ENCODE measurements at places on chromosomes 2 and 18.

- no peak for DNase-seq
Measured at GRCh38 chr2:164511738-164512137, 109.5 kb downstream of the GRB14 start.

- DNase-seq, result no peak
Measured at GRCh38 chr2:217990791-217991465, 11.9 kb downstream of the TNS1 start.

- DNase-seq, result no peak
Measured at GRCh38 chr2:15890936-15891905, 49.1 kb upstream of the MYCN start.

DNA sequence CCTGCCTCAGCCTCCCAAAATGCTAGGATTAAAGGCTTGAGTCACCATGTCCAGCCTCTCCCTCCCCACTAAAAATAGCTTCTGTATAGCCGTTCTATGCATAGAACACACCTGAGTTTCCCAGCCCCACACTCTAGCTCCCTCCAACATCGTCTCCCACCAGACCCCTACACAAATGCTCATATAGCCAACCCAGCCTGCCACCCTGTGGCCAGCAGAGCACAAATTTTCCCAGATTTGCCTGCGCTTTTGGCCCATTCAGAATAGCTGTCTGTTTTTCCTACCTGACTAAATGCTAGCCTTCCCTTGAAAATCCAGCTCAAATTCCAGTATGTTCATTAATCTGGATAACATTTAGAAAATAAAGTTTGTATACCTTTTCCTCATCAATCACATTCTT is 22.8 kb downstream of the TRABD2A start:
- DNase-seq, result no peak

GRCh38 chr18:48698707-48699106 is 159.9 kb downstream of the CTIF start:
- DNase-seq, result no peak
